Occipital lobe (tissue), 3 donors: ENCODE measurements at places on chromosomes 6 and 20. TPM values are rescaled to one million over a fixed set of nuclear protein-coding genes. Genes with fewer than 3 reads are reported as not detected.

- no peak for DNase-seq
These were observed 39.9 kb downstream of the SGK1 start for GRCh38 chr6:134278000-134278399.

GRCh38 chr6:157232161-157232895 is 91.0 kb downstream of the TMEM242 start:
- no peak for DNase-seq

Gene EYA4
- total RNA-seq, result 0.47 TPM

Gene MLIP
- total RNA-seq, result 8.6 TPM

Gene GDAP1L1
- 121 TPM for total RNA-seq

Gene PTPN1
- total RNA-seq, result 15.9 TPM

Gene PTCRA
- total RNA-seq, result not detected

Gene C6orf118
- 6.6 TPM for total RNA-seq
